ENCODE measurements at places on chromosomes 2 and 18.

GRCh38 chr2:109563980-109564550 is 49.7 kb downstream of the SEPTIN10 start:
- DNase-seq: no peak

DNA sequence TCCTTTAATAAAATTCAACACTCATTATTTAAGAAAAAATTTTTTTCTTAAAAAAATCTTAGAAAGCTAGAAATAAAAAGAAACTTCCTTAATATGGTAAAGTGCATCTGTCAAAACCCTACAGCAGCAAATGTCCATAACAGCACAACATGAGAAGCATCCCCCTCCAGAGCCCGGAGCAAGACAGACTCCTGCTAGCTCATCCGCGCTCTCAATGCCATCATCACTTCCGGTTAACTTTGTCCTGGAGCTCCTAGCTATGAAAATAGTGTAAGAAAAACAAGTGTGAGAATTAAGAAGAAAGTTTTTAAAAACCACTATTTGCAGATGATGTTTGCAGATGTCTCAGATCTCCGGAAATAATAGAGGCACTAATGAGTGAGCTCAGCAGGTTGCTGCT is 103.1 kb downstream of the TEX51 start:
- no peak for DNase-seq

GRCh38 chr2:204341887-204342276 is 203.4 kb upstream of the PARD3B start:
- no peak for DNase-seq

GRCh38 chr18:44779753-44780292 is 99.1 kb downstream of the SETBP1 start:
- no peak for DNase-seq

DNA sequence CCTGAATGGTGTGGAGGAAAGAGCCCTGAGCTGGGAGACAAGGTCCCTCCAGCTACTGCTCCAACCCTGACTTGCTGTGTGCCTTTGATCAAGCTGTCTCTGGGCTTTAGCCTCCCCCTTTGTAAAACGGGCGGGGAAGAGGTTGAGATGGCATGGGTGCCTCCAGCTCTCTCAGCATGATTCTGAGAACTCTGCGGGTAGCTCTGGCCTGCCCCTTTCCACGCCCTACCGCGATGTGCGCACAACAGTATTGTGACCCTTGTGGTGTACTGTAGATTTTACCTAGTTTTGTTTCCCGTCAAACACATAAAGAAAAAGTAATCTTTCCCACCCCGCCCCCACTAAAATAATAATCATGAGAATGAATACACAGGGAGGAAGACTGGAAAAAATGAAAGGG is 5.3 kb downstream of the CD8A start:
- no peak for DNase-seq

- no peak for DNase-seq
Observed at GRCh38 chr18:45275367-45276113, 339.7 kb upstream of the SLC14A2 start.

GRCh38 chr2:138087751-138088593 is 123.7 kb downstream of the HNMT start:
- DNase-seq: no peak

DNA sequence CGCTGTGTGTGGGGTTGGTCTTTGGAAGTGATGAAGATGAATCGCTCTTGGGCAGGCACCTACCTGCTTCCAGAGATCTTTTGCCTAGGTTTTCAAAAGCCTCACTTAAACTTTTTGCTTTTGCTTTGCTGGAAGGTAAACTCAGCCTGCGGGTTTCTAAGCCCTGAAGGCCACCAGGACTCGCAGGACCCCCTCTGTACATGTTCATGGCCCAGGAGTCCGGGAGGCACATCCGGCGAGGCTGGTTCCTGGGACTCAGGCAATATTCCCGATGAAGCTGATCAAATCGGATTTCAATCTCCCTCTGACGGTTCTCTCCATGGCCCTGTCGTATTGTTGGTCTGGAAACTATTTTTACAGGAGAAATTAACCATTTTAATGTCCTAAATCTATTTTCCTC is 13.2 kb downstream of the HJURP start:
- DNase-seq: no peak

GRCh38 chr2:130778781-130779180 is 23.4 kb downstream of the AMER3 start:
- no peak for DNase-seq

GRCh38 chr18:25896178-25896780 is 194.1 kb downstream of the SS18 start:
- no peak for DNase-seq

GRCh38 chr2:234133004-234133403 is 82.5 kb downstream of the SPP2 start:
- DNase-seq: no peak

GRCh38 chr2:25215948-25216679 is 47.7 kb upstream of the POMC start:
- DNase-seq: peak; percentile 76
